ENCODE measurements at places on chromosomes 2 and 18.

DNA sequence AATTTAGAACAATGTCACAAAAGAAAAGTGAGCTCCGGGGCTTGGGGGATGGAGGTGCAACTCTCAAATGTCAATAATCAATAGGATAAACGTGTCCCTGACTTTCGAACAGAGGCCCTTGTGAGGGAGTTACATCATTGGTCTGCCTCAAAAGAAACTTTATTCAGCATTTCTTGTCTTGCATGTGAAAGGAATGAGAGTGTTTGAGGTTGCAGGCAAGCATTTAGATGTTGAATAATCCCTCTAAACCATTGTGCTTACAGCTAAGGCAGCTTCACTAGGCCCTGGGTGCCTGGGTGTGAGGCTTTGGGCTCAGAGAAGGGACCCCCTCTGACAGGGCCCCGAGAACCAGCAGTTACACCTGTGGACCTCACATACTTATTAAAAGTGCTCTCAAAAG lies 28.6 kb upstream of the FHL2 start:
- DNase-seq, result no peak

DNA sequence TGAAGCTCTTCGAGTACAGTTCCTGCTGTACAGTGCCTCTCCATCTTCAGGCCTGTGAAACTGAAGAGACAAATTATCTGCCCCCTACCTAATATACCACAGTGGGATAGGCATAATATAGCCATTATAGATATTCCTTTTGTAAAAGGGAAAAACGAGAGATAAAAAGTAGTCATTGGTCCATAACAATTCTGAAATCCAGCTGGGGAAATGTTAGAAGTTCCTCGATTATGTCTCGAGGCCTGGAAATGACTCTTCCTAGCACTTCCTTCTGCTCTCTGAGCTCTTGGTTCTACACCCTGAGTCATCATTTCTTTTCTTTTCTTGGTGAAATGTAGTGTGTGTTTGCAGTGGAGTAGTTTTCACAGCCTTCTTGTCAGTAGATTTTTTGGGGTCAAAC lies 51.5 kb downstream of the ASB1 start:
- no peak for DNase-seq

DNA sequence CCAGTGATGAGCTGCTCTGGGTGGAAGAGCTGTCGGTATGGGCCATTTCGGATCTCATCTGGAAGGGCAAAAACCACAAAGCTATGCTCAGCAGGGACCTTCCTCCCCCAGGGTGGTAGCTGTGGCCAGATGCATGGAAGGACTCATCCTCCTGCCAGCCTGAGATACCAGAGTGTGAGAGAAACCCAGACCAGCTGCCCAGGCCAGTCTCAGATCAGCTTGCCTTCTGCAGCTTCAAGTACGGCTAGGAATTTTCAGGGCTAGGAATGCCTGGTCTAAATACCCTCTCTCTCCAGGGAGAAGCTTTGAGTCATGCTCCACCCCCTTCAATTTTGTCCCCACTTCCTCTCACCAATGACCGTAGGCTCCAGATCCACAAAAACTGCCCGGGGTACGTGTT lies 1.4 kb upstream of the TUBA4B start:
- no peak for DNase-seq

GRCh38 chr2:67633212-67633856 lies 236.2 kb downstream of the ETAA1 start:
- no peak for DNase-seq

- no peak for DNase-seq
These were observed 156.6 kb downstream of the DNAH7 start for GRCh38 chr2:195912079-195912478.

GRCh38 chr18:65792456-65793074 lies 41.8 kb downstream of the CDH7 start:
- no peak for DNase-seq

GRCh38 chr18:58862356-58862755 lies 2.3 kb upstream of the ZNF532 start:
- no peak for DNase-seq

GRCh38 chr2:8061219-8061618 lies 620.6 kb upstream of the ID2 start:
- no peak for DNase-seq

DNA sequence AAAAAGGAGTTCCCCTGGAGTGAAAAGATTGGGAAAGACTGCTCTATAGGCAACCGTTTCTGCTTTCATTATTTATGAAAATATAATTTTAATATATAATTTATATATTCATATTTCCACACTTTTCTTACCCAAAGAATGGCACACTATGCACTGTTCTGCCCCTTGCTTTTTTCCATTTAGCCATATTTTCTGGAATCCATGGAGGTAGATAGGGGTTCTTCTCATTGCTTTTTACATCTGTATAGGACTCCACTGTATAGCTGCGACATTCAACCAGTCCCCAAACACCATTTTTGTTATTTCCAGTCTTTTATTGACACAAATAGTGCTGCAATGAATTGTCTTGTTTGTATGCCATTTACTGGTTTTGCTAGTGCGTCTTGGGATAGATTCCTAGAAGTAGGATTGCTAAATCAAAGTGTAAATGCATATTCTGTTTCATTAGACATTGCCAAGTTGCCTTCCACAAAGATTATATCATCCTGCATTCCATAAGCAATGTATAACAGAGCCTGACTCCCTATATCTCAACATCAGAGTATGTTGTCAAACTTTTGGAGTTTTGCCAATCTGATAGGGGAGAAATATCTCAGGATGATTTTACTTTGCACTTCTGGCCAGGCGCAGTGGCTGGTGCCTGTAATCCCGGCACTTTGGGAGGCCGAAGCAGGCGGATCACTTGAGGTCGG lies 26.6 kb upstream of the TCF7L1 start:
- no peak for DNase-seq

DNA sequence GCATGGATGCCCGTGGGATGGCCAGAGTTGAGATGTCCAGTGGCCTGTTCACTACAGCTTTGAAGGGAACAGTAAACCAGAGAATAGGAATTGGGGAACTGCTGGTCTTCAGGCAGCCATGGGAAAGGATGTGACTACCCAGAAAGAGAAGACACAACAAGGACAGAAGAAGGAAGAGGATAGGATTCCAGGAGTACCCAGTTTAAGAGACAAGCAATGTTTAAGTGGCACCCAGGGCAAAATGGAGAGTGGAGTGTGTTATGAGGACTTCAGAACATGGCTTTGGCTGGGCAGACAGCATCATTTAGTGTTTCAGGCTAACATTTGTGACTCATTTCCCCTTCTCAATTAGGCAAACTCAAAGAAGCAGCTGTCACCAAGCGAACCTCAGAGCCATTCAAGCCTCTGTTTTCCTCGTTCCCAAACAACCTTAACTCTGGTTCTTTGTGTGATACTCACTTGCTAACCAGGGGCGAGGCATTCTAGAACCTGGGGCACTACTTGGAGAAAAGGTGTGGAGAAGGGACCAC lies 4.0 kb upstream of the FAM124B start:
- no peak for DNase-seq

DNA sequence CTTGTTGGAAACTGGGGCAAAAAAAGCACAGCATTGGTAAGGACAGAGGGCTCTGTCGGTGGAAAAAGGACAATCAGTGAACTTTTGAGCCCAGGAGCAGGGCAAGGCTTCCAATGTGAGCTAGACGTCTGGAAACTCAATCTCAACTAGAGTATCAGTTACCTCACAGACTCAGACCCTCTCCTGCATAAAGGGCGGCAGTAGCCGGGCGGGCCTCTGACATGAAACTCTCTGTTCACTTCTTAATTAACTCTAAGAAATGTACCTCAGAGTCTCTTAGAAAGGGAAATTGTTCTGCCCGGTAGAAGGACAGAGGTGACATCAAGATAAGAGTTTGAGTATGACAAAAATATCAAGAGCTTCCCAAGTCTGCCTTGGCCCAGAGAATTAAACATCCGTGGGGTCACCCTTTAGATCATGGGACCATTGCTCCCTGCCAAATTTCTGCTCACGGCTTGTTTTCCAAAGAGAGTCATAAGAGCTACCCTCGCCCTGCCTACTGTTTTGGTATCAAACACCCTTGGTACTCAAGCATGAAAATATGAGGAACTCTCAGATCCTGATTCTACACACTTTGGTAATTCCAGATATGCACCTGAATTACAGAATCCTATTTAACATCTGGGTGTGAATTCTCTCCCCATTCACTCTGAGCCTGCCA lies 103.5 kb upstream of the PKDCC start:
- no peak for DNase-seq

GRCh38 chr2:179963626-179964025 lies 43.5 kb downstream of the CWC22 start:
- DNase-seq, result no peak

Data from GM06990 (cell line).